CD4-positive, alpha-beta T cell treated with Interleukin-15 for 4 hours (primary cell): ENCODE measurements at places on chromosomes 6 and 20.

GRCh38 chr20:63124092-63124781 is 91.7 kb downstream of the YTHDF1 start:
- no peak for DNase-seq

DNA sequence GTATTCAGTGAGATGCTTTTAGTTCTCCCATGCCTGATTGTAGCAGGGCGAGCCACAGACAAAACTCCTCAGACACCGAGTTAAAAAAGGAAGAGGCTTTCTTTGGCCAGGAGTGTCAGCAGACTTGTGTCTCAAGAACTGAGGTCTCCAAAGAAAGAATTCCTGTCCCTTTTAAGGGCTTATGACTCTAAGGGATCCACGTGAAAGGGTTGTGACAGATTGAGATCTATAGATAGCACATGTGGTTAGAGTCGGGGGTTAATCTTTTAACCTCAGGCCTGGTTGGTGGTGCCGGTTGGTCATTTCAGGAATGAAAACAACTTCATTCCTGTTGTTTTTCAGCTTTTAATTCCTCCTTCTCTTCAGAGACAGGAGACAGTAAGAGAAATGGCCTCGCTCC is 168.8 kb upstream of the GRIK2 start:
- DNase-seq: no peak

DNA sequence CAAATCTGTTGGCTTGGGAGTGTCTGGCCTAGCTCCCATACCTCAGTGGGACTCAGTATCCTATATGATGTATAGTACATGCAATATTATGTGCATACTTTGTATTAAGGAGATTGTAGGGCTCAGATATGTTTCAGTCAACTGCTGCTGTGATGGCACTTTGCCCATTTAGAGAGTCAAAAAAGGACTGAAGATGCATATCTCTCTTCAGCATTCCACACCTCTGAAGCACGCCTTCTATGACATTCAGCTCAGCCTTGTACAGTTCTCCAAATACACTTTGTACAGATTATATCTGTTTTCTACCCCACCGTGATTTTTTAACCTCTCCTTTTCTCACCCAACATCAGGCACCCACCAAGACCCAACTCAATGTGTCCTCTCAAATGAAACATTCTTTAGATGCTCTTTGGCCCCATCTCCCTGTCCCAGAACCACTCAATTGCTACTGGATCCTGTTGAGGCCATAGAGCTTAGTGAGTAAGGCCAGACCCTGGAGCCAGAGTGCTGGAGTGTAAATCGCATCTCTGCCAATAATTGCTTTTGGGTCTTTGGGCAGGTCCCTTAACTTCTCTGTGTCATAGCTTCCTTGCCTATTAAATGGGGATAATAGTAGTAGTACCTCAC is 15.6 kb downstream of the ENPP1 start:
- no peak for DNase-seq

- DNase-seq: no peak
Observed at GRCh38 chr6:51199733-51200260, 381.1 kb downstream of the TFAP2B start.

DNA sequence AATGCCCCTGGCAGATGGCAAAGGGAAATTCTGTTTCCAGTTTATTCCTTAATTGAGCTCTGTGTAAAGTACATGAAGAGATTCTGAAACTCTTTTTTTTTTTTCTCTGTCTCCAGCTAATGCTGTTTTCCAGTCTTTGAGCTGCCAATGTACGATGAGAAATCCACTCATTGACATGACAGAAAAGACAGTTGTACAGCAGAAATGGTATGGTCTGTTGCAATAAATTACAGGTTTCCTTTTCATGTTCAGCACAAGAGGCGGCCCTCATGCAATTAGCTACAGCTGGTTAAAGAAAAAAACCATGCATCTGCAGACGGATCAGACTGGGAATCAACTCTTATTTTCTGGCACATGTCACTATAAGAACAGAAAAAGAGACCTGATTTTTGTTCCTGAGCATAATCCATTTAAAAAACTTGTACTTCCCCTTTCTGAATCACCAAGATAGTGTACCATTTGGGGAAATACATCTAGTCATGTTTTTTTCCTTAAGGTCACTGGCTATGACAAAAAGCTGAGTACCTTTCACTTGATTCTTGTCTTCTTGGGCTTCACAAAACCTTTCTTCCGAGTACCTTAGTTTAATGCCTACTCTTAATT is 289.8 kb upstream of the PREP start:
- no peak for DNase-seq

GRCh38 chr20:17525650-17526049 is 5.5 kb downstream of the BFSP1 start:
- DNase-seq: no peak

DNA sequence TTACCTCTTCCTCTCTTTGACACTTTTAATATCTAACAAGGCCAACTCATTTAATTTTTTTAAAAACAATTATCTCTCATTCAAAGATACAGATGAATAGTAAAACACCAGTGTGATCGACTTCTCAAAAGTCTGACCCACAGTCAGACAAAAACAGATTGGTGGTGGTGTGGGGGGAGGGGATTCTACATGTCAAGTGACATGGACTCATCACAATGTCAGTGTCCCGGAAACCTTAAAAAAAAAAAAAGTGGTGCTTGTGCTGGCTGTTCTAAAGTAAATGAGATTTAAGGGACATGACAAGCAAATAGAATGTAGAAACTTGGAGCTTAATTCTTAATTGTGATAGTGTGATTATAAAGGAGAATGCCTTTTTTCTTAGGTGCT is 16.3 kb upstream of the RFPL4B start:
- no peak for DNase-seq

DNA sequence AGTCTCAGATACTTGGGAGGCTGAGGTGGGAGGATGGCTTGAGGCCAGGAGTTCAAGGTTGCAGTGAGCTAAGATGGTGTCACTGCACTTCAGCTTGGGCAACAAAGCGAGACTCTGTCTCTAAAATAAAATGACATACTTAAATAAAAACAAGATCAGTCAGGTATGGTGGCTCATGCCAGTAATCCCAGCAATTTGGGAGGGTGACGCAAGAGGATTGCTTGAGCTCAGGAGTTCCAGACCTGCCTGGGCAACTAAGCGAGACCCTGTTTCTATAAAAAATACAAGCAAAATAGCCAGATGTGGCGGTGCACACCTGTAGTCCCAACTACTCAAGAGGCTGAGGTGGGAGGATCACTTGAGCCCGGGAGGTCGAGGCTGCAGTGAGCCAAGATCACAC is 149.6 kb downstream of the ZFP64 start:
- DNase-seq: no peak

- DNase-seq: no peak
Observed at GRCh38 chr20:59223182-59223601, 59.6 kb downstream of the ZNF831 start.
